Epithelial cell of proximal tubule (primary cell): ENCODE measurements at places on chromosomes 11 and 22. TPM values are rescaled to one million over a fixed set of nuclear protein-coding genes. Genes with fewer than 3 reads are reported as not detected.

DNA sequence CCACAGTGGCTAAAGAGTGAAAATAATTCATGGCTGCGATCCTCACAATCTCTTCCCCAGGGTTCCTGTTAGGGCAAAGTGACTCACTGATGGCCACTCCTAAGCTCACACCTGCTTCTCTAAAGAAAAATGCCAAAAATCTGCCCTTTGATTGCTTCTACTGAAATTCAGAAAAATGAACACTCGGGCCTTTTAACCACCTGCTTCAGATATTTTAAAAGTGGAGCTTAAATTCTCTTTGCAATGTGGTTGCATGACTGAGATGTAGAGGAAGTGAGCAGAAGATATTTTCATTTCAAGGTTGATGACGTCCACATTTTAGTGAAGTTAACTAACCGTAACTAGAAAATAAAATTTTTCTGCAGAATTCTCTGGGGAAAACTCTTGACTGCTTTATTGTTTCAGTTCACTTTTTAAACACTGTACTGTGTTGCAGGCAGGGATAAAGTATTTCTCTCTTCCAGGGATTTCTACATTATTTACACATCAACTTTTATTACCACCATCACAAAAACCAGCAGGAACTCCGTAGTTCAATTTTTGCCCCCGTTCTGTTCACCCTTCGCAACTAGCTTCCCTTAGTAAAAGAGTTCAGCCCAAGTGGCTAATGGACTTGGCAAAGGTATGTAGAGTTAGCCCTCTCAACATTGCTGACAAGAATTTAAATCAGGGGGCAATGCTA, 8.5 kb downstream of the RAB30 start:
- no peak for DNase-seq

GRCh38 chr22:28604966-28605761, 74.5 kb downstream of the TTC28 start:
- no peak for DNase-seq

DNA sequence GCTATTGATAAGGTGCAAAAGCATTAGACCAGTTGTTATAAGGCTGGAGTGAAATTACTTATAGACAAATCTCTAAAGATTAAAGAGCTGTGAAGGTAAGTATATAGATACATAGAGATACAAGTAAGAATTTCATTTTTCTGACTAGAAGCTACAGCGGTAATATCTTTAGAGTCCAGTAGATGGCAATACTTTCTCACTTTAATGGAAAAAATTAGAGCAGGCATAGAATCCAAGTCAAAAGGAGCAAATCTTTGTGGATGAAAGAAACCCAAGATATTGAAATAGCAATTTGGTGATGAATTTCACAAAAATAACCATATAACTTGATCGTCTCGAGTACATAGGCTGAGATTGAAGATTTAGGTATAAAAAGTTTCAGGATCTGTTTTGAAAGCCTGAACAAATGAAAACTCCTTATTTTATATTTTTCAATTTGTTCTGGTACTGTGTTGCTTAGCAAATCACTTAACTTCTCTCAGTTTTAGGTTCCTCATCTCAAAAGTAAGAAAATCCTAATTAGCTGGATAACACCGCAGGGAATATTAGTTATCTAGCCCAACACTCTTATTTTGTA, 81.9 kb downstream of the UVRAG start:
- DNase-seq, result no peak

- DNase-seq, result no peak
These were observed 54.3 kb downstream of the SWAP70 start for GRCh38 chr11:9718147-9718546.

GRCh38 chr11:10622957-10623791, 54.7 kb upstream of the LYVE1 start:
- no peak for DNase-seq

DNA sequence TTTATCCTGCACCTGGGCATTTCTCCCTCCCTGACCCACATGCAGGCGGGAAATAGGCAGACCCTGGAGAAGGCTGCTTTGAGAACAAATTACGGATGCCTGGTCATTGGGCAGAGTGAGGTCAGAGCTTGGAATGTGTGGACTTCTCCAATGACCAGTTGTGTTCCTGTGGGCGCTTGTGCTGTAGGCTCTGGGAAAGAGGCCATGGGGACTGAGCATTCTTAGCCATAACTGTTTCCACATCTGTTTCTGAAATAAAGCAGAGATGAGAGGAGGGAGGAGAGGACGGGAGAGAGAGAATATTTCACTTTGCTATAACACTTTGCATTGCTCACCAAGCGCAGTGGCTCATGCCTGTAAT, 11.2 kb upstream of the TMEM184B start:
- DNase-seq, result no peak

DNA sequence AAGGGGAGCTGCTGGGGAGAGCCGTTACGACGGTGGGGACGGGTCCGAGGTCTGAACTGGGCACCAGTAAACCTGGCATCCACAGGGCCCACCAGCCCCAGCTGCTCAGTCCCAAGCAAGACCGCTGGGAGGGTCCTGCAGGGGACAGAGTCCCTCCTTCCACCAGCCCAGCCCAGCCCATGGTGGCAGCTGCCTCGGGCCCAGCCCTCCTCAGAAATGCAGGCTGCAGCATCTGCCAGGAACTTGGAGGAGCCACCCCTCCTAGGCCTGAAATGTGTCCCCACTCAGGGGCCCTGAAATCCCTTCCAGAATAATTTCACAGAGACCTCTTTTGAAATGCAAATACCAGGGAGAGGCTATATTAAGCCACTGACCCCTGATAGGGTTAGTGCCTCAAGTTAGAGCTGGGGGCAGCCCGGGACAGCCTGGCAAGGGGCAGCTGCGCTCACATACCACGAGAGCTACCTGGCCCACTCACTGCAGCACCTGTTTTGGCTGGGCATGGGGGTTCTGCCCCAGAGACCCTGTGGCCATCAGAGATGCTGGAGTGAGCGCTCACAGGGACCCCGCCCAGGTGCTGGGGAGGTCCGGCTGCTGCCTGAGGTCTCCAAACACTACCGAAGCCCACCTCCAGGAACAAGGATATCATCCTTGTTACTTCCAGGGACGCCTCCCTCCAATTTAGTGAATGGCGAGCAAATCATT, 53.1 kb downstream of the CELSR1 start:
- no peak for DNase-seq

DNA sequence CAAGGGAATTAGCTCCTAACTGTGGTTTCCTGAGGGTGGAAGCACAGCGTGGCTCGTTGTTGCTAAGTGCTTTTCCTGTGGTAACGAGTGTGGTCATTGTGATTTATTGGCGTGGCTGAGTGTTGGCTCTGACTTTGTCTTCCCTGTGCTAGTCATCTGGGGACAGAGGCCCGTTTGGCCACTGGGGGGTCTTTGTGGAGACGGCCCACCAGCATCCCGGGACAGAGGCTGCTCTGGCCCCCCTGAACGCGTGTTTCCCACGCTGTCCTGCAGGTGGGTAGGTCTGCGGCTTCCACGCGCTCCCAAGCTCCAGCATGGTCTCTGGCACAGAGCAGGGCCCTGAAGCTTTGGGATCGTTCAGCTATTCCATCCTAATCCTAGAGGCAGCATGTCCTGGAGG, 1040.0 kb downstream of the TBC1D22A start:
- no peak for DNase-seq

DNA sequence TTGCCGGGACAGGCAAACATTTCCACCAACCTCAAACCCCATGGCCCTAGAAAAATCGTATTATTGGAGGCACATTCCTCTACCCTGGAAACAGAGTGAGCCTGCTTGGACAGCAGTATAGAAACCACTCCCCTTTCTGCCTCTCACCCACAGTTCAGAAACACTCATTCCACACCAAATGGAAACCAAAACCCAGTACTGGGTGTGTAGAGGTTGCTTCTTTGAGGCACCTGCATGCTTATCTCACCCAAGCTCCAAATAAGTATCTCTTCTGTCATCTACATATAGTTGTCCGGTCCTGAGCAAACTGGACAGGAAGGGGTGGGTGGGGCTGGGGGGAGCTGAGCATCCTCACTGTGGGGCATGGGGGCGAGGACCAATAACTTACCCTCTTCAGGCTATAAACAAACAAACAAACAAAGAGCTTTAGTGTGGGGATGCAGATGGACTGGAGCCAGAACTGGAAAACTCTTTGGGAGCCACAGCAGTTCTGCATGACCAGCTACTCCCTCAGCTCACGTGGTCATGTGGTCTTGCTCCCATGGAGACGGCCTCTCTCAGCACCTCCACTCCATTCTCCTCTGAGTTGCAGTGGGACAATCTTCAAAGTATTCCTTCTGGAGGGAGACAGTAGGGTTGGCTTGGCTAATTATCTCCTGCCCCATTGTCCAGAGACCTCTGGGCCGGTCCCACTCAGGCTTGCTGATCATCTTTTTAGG, 1.0 kb upstream of the PLAAT2 start:
- DNase-seq, result no peak

- no peak for DNase-seq
These were observed 61.3 kb downstream of the IGLL5 start for GRCh38 chr22:22948651-22949571.

GRCh38 chr11:45771193-45771565, 33.8 kb upstream of the SLC35C1 start:
- no peak for DNase-seq

The LMO2 gene
- total RNA-seq, result 1.5 and 3.3 TPM in 2 replicates

The RDX gene
- total RNA-seq, result 72.3 and 103 TPM in 2 replicates

The DLG2 gene
- total RNA-seq, result 0.17 and 0.58 TPM in 2 replicates

The IGLL5 gene
- not detected in 2 replicates for total RNA-seq

The ADM gene
- 41.2 and 74.2 TPM in 2 replicates for total RNA-seq

The IRAG1 gene
- 0.07 TPM in 1 of 2 replicates, not detected in the other for total RNA-seq

The SLC16A8 gene
- total RNA-seq, result 0.06 and 0.65 TPM in 2 replicates

The CNGA4 gene
- total RNA-seq, result not detected in 2 replicates

The MMP8 gene
- not detected in 2 replicates for total RNA-seq
